ENCODE measurements at places on chromosomes 12 and 14. TPM values are rescaled to one million over a fixed set of nuclear protein-coding genes. Genes with fewer than 3 reads are reported as not detected.

DNA sequence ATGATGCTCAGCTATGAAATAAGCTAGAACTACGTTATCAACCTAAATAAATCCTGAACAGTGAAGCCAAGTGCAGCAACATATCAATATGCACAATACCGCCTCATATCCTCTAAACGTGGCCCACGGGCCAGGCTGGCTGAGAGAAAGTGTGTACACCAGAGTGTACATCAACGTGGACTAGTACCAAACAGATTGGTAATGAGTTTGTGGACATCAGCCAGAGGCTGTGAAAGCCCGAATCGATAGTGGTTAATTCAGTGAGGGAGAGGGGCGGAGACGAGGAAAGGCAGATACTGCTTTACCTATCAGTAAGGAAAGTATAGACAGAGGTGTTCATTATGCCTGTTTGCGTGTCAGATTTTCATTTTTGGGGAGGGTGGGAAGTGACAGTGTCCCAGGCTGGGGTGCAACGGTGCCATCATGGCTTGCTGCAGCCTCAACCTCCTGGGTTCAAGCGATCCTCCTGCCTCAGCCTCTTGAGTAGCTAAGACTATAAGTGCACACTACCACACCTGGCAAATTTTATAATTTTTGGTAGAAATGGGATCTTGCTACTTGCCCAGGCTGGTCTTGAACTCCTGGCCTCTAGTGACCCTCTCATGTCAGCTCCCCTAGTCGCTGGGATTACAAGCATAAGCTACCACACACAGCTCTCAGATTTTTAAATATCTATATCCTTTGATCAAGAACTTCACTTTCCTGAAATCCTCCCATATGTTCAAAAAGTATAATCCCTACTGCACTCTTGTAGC is 50.1 kb downstream of the ANAPC7 start:
- no peak for DNase-seq

- DNase-seq, result no peak
Measured at GRCh38 chr12:52847335-52848102, 1.3 kb downstream of the KRT78 start.

DNA sequence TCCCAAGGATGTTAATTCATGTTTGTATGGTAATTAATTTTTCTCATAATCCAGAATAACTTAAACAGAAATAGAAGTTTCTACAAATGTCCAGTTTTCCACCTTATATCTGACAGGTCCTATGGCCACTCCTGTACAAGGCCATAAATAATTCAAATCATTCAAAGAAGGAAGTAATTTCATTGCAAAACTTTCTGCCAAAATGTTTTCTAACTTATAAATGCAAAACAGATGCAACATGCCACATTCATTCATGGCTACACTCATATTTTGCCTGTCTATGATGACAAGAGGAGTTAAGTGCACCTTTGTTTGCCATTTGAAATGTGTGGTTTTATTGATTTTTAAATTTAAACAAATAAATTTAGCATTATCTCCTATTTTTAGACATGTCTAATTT is 34.4 kb downstream of the ITPR2 start:
- no peak for DNase-seq

Gene COCH
- 72.1 TPM for polyA plus RNA-seq

- no peak for DNase-seq
Measured at GRCh38 chr12:111788178-111788654, 21.5 kb downstream of the ALDH2 start.

Gene TAS2R20
- 0.44 TPM for polyA plus RNA-seq

DNA sequence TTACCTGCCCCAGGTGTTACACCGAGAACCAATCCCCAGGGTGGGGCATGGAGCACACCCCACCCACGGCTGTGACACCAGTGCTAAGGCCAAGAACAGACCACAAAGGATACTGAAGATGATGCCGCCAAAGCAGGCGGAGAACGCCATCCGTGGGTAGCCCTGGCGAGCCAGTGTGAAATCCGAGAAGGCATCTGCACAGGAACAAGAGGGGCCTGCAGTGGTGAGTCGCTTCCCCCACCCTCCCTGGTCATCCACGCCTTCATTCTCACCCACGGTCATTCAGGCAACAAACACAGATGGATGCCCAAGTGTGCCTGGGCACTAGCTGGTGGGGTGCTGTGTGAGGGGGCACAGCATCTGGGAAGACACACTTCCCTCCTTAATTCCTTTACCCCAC is 28.5 kb downstream of the SLC8B1 start:
- DNase-seq, result no peak

Gene IKZF4
- 6.4 TPM for polyA plus RNA-seq

- DNase-seq, result no peak
Measured at GRCh38 chr12:26135571-26135970, 10.7 kb upstream of the BHLHE41 start.

DNA sequence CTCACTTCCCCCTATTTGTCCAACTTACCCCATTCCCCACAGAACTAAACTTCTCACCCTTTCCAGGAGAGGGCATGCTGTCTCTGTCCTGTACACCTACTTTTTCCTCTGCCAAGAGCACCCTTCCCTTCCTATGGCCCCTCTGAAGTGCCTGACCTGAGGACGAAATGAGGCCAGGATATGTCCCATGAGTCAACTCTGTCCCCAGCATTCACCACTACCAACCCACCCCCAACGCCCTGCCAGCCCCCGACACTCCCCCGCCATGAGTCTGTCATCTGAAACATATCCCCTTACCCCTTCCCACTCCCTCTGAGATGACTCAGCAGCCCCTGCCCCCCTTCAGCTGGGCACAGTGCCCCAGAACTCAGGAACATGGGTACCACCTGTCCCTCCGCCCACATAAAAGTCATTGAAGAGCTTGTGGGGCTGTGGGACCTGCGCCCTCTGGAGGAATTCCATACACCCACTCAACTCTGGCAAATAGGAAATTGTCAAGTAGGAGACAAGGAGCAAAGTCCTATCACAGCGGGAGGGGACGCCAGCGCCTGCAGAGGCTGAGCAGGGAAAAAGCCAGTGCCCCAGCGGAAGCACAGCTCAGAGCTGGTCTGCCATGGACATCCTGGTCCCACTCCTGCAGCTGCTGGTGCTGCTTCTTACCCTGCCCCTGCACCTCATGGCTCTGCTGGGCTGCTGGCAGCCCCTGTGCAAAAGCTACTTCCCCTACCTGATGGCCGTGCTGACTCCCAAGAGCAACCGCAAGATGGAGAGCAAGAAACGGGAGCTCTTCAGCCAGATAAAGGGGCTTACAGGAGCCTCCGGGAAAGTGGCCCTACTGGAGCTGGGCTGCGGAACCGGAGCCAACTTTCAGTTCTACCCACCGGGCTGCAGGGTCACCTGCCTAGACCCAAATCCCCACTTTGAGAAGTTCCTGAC is 26.3 kb downstream of the ITGA7 start:
- peak; percentile 20 for DNase-seq

DNA sequence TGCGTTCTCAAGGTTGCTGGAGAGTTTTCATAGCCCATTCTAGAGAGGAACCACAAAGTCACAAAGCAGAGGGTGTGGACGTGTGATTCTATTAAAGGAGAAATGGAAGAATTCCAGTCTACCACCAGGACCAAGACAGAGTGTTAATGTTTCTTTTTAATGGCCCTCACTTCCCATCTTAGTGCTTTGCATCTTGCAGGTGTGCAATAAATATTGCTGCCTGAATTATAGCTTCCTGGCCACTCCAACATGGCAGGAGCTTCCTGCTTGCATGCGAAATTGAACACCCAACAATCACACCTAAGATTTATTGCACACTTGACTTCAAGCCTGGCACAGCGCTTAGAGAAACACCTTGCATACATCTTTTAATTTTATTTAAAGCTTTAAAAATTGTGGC is 22.4 kb upstream of the PPP1CC start:
- no peak for DNase-seq

GRCh38 chr12:111584959-111585358 is 14.2 kb downstream of the ATXN2 start:
- DNase-seq, result no peak

DNA sequence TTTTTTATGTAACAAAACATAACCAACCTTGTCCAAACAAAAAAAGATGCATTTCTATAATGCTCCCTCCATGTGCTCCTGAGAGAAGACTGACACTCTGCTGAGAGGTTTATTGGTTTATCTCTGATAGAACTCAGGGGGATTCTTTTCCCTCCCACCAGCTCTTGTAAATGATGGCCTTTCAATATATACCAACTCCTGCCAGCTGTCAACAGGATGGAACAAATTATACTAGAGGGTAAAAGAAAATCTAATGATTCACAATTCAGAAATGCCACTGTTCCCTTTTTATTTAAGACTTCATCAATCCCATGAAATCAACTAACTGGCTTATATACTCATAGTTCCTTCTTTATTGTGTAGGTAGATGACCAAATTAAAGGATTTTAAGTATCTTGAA is 25.4 kb downstream of the PSMC1 start:
- no peak for DNase-seq

GRCh38 chr14:99333214-99333613 is 61.2 kb upstream of the BCL11B start:
- no peak for DNase-seq

Gene HOXC6
- polyA plus RNA-seq, result 2.3 TPM

- no peak for DNase-seq
Measured at GRCh38 chr14:74141703-74142102, 56.9 kb downstream of the LIN52 start.

Gene SLC6A12
- not detected for polyA plus RNA-seq

- DNase-seq, result no peak
Measured at GRCh38 chr14:23816371-23816770, 137.2 kb upstream of the DHRS4 start.

DNA sequence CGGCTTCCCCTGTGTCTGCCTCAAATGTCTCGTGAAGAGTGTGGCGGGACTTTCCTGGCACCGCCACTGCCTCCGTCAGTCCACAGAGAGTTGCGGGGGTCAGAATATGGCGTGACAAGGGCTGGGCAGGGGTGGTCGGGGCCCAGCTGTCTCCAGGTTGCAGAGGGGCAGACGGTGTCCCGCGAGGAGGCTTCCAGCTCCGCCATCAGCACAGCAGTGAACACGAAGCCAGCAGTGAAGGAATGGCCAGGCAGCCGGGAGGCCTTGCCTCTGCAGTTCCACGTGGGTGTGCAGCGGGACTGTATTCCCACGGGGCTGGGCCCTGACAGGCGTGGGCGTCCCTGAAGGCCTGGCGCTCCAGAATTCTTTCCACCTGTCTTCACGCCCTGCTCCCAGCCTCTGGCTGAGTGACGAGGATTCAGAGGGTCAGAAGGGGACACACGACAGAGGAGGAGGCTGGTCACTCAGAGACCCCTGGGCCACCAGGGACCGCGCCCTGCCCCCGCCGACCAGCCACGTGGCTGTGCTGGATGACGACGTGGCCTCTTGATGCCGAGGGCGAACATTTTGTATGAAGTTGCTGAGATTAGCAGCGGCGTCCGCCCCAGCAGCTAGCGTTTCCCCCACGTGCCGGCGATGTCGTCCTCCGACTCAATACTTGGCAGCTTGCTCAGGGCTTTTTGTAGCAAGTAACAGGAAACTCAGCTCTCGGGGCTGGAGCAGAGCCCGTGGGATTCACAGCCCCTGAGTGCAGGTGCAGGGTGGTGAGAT is 25.0 kb upstream of the GALNT9 start:
- no peak for DNase-seq

Gene AKAP3
- polyA plus RNA-seq, result 0.64 TPM

- DNase-seq, result no peak
Measured at GRCh38 chr14:103533999-103534575, 5.1 kb downstream of the TRMT61A start.

GRCh38 chr14:23076785-23077408 is 18.0 kb downstream of the ACIN1 start:
- DNase-seq, result no peak

Gene NAV3
- not detected for polyA plus RNA-seq

DNA sequence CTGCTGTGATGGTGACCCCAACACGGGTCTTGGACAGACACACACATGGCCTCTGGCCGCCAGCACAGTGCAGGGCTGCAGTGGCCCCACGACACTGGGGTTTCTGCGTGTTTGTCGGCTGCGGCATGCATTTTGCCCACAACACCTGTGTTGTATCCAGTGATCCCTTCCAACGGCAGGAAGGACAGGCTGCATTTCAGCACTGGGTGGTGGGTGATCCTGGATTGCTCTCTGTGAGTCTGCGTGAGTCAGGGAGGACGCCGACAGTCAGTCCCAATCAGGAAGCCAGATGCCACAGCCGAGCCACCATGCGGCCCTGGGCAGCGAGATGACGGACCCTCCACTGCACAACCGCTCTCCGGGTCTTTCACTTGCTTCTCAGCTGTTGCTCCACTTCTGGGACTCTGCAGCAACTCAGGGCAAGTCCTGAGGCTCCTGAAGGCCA is 20.6 kb downstream of the LRTM2 start:
- DNase-seq, result no peak

Gene CPM
- polyA plus RNA-seq, result not detected

Gene RNF212B
- 0.08 TPM for polyA plus RNA-seq

Gene KRT73
- 0.13 TPM for polyA plus RNA-seq

DNA sequence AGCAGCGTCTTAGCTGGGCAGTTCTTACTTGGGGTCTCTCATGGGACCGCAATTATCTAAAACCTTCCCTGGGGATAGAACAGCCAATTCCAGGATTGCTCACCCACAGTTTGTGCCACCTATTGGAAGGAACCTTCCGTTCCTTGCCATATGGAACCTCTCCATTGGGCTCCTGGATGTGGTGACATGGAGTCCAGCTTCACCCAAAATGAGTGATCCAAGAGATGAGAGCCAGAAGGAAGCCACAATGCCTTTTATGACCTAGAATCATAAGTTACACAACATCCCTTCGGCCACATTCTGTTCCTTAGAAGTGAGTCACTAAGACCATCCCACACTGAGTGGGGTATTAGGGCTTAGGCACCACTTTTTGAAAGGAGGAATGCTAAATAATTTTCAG is 164.4 kb downstream of the FBXL14 start:
- DNase-seq, result no peak

Gene ULK1
- polyA plus RNA-seq, result 13.2 TPM

Gene C1QL4
- 1.2 TPM for polyA plus RNA-seq

Gene ZC2HC1C
- 6.7 TPM for polyA plus RNA-seq

DNA sequence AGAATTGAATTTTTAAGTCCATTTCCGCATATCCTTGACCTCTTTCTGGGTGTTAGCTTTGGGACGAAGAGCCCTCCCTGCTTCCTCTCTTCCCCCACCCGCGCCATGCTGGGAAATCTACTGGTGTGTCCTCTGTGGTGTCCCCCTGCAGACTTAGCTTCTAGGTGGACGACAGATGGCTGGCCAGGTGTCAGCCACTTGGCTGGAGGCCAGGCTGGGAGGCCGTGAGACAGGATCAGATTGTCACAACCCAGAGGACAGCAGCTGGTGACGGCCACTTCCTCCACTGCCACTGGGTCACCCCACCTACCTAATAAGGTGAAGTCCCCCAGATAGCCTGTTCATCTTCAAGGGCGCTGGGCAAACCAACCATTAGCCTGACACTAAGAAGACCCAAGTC is 13.3 kb upstream of the DTX1 start:
- DNase-seq, result no peak

Gene GPR84
- not detected for polyA plus RNA-seq

Gene STAB2
- polyA plus RNA-seq, result not detected

All from K562 (cell line).